Pancreas (tissue), 10 donors: ENCODE measurements at places on chromosomes 11 and 22. TPM values are rescaled to one million over a fixed set of nuclear protein-coding genes. Genes with fewer than 3 reads are reported as not detected.

The RASD2 gene
- total RNA-seq, result 0.47 TPM

DNA sequence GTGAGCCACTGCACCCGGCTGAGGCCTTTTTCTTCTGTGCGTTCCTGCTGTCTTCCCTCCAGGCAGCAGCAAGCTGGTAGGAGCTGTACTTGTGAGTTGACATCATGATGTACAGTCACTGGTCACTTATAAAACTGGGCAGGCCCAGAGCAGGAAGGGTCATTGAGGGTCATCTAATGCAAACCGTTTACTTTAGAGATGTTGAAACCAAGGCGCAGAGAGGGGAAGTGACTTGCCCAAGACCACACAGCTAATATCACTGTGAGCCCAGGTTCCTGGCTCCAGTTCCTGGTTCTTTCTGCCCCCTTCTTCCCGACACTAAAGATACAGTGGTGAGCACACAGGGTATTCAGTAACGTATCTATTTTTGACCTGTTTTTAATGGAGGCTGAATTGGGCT is 27.3 kb downstream of the PTPRJ start:
- no peak for DNase-seq

DNA sequence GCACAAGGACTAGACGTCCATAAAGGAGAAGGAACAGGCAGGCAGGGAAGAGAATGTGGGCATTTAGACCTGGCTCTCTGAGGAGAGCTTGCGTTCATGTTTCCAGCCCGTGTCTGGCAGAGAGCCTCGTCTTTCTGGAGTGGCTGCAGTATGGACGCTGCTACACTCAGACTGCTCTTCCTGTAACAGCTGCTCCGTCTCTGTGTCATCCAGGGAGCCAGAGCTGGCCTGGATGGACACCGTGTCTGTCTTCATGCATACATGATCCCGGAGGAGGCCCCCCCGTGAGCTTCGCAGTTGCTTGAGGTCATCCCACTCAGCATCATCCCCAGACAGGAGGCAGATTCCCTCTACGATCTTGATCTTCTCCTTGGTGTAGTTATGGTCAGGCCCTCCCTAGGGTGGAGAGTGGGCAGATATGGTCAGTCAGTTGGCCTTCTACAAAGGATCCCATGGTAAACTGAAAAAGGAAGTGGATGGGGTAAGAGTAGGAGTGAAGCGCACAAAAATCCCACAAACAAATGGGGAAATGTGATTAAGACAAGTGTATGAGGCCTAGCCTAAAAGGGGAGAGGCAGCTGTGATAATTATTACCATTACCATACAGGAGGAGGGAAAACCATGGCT is 13.0 kb upstream of the CKAP5 start:
- DNase-seq, result no peak

- DNase-seq, result no peak
Measured at GRCh38 chr11:17865765-17866428, 131.3 kb downstream of the KCNC1 start.

GRCh38 chr11:78961247-78961646 is 386.6 kb upstream of the NARS2 start:
- peak; percentile 27 for DNase-seq
